ENCODE measurements at places on chromosomes 13 and 19.

DNA sequence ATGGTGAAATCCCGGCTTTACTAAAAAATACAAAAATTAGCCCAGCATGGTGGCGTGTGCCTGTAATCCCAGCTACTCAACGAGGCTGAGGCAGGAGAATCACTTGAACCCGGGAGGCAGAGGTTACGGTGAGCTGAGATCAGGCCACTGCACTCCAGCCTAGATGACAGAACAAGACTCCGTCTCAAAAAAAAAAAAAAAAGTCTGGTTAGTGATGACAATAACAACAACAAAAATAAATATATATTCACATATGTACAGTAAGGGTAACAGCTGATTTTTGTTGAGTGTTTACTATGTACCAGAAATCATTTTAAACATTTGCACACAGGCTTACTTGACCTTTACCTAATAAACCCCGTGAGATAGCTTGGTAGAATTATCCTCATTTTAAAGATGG, 23.0 kb downstream of the RRAS start:
- DNase-seq = no peak

- DNase-seq = no peak
These were observed 2353.0 kb downstream of the PCDH9 start for GRCh38 chr13:64877176-64877575.

- DNase-seq = no peak
These were observed 10.0 kb upstream of the GRTP1 start for GRCh38 chr13:113373811-113374485.

DNA sequence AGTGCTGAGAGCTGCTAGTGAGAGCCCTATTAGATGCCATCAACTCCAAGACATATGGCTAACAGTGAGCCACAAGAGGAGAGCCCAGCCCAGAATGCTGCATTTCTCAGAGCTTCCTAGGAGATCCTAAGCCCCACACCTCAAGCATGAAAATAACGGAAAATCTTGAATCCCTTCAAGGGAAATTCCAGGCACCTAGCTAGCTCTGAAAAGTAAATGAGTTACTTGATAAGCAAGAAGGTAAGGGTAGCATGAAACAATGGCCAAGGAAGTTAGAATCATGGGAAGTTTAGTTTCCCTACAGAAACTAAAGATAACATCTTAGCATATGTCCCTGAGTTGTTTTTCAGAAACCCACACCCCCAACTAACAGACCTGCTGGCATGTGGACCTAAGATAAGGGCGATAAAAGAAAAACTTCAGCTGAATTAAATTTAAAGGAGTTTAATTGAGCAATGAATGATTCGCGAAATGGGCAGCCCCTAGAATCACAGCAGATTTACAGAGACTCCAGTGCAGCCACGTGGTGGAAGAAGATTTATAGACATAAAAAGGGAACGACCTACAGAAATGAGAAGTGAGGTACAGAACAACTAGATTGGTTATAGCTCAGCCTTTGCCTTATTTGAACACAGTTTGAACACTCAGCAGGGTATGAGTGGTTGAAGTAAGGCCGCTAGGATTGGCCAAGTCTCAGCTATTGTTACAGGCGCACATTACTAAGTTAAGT, 301.3 kb upstream of the DACH1 start:
- no peak for DNase-seq

- no peak for DNase-seq
These were observed 14.2 kb downstream of the EFNB2 start for GRCh38 chr13:106521095-106521799.

- DNase-seq = no peak
These were observed 8.8 kb upstream of the IGFL4 start for GRCh38 chr19:46049597-46049996.

DNA sequence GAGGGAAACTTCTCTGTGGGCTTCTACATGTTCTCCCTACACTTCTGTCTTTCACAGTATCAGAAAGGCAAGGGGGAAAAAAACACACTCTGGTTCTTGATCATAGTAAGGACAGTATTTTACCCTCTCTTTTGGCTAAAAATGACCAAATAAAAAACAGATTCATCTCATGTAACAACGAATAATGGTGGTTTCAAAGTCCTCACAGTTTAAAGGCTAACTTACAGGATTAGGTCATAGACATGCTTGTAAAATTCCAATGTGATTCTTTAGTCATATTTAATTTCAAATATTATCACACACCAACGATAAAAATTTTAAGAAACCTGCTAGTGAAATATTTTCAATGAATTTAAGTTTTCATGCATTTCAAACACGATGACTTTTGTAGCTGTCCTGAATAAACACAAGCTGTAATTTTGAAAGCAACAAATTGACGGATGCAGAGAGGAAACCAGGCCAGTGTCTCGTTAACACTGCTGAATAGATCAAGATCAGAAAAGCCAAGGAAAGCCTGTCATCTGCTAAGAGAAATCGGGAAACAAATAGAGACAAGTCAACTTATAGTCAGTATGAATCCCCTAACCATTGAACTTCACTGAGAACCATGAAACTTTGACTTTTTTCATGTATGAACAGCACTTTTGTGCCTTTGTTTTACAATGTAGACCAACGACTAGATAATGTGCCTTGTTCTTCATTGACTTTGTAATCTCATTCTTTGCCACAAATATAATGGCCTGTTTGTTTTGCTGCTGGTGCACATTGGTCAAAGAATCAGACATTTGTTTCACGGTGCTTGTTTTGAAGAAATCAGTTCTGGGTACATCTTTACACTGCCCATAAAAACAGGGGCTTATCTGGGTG, 22.0 kb downstream of the MBNL2 start:
- no peak for DNase-seq

DNA sequence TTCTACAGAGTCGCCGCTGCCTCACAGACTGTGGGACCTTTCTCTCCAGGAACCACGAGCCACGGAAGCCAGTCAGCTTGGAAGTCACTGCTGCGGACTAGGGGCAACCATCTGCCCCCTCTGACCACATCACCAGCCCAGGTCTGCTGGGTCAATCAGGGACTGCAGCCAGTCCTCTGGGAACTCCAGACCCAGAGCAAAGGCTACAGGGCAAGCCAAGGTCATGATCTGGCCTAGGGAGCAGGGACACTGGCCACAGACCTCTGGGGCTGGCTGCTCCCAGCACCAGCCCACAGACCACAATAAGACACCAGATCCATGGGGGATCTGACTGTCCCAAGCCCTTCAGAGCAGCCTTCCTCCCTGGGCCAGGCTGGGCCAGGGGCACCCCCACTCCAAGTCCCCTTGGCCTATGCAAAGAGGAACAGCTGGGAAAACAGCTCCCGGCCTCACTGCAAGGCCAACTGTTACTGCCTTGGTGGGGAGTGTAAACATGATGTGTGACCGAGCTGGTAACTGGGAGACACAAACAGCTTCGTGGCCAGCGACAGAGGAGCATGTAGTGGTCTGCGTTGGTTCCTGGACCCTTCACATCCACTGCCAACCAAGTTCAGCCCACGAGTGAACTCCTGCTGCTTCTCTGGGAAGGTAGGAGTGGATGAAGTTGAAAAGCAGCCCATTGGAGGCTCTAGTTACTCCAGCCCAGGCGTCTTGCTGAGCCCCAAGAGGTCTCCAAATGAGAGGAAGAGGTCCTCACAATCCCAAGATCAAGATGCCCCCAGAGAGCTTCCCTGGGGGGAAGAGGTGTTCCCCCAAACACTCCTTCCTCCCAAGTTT, 1.5 kb downstream of the AKT2 start:
- no peak for DNase-seq

- DNase-seq = no peak
These were observed 1266.2 kb downstream of the SLITRK5 start for GRCh38 chr13:88937384-88937783.

GRCh38 chr13:72317346-72318109, 409.9 kb downstream of the MZT1 start:
- DNase-seq = no peak

DNA sequence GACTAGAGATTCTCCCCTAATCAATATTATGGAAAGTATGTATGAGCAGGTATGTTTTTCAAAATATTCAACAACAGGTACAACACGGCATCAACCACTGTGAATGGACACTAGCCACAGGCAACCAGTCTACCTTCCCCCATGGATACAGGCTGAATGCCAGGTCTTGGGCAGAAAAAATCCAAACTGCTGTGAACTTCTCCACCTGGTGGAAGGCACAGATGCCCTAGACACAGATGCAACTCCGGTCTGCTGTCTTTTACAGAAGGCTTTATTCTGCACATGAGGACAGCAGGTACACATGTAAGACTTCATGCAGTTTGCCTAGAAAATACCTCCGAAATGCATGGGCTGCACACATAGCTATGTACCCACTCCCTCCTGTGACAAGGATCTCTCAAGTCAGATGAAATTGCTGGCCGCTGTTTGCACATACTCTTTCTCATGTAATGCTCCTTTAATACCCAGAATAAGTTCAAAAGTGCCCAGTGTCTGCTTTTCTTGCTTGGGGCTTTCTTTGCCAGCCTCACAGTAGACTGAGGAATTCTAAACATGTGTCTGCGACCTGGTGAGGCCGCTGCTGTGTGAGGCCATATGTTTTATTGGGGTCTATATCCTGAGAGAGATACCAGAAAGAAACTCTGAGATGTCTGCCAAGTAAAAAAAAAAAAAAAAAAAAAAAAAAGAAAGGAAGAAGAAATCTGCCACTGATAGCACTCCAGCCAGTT, 325.9 kb downstream of the FOXO1 start:
- no peak for DNase-seq

All from activated CD8-positive, alpha-beta memory T cell treated with anti-CD3 and anti-CD28 coated beads for 48 hours (primary cell).